ENCODE measurements at places on chromosomes 12 and 14.

- no peak for DNase-seq
Observed at GRCh38 chr12:59119676-59120075, 199.4 kb upstream of the LRIG3 start.

GRCh38 chr12:118541934-118542333, 165.6 kb downstream of the SUDS3 start:
- DNase-seq = no peak

DNA sequence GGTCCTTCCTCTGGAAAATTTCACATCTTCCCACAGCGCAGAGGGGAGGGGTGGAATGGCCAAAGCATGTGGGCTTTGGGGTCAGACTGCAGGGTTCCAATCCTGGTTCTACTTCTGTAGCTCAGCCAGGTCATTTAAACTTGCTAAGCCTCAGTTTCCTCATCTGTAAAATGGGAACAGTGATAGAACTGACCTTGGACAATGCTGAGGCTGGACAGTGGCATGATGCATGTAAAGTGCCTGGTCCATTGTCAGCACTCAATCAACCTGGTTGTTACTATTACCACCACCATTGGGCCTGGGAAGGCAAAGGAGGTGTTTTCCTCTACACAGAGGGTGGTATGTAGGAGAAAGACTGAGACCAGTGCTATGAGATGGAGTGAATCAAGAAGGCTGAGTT, 162.8 kb downstream of the VRK1 start:
- DNase-seq = no peak

- no peak for DNase-seq
Observed at GRCh38 chr12:103785243-103786031, 55.6 kb downstream of the NT5DC3 start.

DNA sequence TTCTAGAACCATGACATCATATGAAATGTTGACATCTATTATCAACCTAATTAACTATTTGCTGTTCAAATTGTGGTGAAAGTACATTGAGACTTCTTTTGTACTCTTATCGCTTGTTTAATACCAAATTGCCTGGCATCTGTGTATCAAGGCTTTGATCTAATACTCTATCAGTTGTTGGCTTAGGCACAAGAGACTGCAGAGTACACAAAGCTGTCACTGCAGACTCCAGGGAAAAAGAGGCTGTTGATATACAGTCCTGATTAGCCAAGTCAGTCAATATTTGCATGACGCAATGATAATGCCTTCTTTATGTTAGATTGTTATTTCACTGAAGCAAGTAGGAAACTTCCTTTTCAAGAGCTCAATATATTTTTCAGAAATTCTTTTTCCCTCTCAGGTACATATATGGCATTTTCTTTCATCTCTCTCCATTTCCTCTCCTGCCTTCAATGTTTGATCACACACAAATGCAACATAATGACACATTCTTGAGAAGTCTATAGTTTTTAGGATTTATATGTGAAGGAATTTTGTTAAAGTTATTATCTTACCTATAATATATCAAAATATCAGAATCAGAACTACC, 32.3 kb upstream of the PTCSC3 start:
- no peak for DNase-seq

GRCh38 chr12:44847888-44848702, 28.0 kb downstream of the NELL2 start:
- DNase-seq = peak; percentile 64

GRCh38 chr12:62760779-62761178, 174.2 kb downstream of the PPM1H start:
- no peak for DNase-seq

DNA sequence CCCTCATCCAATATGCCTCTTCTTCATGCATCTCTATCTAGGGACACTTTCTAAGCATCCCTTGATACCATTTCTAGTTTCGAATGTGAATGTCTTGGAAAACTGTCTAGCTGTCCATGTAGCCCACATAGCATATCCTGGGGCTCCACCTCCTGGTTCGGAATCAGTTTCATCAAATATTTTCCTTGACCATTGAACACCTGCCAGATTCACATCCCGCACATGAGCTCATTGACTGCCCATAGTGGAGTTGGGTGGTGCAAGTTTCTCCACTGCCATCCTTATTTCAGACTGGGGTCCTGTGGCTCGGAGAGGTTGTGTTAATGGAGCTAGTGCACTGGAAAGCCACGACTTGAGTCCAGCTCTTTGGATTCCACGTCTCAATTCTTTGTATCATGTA, 58.6 kb upstream of the TMEM263 start:
- no peak for DNase-seq

DNA sequence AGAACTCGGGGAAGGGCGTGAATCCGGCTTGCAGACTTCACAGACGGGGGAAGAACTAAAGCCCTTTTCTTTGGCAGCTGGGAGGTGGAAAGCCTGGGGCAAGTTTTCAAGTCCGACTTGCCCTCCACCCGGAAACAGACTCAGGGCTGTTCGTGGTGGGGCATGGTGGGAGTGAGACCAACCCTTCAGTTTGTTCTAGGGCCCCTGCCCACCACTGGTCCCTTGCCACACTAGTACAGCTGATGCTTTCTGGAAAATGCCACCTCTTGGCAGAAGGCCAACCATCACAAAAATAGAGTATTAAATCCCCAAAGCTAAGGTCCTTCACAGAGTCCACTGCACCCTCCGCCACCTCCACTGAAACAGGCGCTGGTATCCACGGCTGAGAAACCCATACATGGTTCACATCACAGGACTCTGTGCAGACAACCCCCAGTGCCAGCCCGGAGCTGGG, 50.4 kb upstream of the DDX11 start:
- no peak for DNase-seq

DNA sequence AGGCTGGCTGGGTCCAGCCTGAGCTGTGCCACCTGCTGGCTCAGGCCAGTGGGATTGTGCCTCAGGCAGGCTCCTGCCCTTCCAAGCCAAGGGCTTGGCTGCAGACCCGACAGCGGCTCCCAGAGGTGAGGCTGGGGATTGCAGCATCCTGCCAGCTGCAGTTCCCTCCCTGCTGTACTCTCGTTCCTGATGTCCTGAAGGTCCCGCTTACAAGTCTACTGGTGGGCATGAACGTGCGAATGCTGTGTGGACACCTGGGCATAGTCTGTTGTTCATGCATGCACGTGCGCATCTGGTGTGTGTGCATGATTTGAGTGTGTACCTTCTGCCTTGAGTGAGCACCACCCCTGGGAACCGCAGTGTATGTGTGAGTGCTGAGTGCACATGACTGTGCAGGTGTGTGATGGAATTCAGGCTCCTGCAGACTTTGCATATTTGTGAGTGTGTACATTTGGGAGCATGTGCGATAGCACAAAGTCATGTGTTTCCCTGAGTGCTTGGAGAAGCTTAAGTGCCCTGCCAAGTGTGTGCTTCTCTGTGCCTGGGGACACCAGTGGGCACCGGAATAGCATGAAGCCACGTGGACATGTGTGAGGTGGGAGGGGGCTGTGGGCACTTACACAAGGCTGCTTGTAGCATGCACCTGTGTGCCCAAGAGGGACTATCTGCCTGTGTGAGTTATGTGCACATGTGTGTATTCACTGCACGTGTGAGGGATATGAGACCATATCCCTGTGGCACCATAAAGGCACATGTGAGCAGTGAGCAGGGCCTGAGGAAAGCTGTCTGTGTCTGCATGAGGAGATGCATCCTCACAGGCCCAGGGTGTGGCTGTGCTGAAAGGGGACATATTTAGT, 19.3 kb upstream of the KRT7 start:
- peak; percentile 71 for DNase-seq

GRCh38 chr12:112839386-112839972, 47.9 kb downstream of the RPH3A start:
- DNase-seq = no peak

DNA sequence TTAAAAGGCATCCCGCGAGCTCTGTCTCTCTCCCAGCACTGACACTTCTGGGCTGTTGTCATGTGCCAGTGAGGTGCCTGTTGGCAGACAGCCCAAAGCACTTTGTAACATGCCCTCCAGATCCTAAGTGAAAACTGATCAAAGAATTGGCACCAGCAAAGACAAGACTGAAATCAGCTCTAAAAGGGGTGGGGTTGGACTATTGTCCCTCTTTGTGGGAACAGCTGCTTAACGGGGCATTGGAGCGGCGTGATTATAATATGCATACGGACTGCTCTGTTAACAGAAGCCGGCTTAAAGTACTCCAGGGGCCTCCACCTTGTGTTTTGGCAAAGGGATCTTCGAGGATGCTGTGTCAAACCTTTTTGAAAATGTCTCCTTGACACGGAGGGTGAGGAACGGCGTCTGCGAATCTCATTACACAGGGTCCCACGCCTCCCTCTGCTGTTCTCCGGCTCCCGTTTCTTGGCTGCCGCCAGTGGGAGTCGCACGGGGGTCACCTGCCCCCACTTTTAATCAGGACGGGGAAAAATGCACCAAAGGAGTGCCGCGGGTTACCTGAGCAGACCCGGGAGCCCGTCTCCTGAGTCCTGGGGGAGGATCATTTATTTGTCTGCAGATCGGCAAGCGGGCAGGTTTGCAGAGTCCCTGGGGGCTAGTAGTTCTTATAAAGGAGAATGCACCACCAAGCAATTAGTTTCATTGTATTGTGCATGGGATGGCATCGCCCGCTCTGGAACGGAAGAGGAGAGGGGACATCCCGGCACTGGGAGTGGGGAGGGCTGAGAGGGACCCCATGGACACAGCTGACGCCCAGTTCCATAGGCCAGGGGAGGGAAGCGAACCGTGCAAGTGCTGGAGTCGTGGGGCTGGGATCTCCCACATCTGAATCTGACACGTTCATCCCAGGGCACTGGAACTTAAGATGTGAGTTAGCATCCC, 44.3 kb downstream of the SPRING1 start:
- no peak for DNase-seq

DNA sequence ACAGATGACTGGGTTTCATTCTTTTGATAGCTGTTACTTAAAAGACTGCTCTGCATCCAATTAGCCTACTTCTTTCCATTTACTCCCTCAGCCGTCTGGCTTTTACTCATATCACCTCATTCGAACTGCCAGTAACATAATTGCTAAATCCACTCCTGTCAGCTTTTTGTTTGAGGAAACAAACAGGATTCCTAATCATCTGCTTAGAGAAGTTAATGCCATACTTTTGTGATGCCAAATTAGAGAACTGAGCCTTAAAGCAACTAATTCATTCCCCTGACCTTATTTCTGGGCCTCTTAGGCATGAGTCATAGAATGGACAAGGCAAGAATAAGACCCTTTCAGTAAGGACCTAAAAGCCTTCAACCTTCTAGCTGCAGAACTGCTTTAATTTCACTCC, 2.9 kb downstream of the OXA1L start:
- DNase-seq = no peak

DNA sequence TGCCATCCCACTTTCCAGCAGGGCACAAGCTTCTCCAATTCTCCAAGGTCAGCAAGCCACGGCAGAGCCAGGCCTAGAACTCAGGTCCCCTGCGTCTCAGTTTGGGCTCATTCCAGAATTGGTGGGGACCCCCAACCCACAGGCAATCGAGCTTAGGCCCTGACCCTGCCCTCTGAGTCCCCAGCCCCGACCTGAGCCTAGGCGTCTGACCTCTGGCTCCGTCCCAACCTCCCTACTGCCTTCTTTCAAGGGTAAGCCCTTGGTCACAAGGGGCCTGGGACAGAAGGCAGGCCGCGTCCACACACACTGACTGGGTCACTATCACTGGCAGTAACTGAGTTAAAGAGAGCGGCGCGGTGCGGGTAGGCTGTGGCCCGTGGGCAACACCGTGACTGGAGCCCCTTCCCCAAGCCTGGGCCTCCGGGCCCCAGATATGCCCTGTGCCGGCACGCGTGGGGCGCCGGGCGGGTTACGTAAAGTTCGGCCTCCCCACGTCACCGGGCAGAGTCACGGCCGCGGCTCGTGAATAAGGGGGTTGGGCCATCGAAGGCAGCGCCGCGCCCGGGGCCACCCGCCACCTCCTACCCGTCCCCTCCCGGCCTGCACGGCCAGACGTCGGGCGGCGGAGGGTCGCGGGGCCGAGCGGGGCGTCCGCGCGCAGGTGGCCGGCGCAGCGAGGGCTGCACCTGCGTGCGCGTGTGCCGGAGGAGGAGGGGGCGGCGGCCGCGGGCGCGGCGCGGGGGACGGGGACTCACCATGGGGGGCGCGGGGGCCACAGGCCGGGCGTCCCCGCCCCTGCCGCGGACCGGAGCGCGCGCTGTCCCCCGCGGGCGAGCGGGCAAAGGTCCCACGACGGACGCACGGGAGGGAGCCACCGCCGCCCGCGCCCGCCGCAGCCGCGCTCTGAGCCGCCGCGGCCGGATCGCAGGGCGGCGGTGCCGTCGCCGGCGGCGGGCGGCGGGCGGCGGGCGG, 516 bp downstream of the ANKRD9 start:
- peak; percentile 66 for DNase-seq

- no peak for DNase-seq
Observed at GRCh38 chr14:55843718-55844403, 263.9 kb downstream of the KTN1 start.

DNA sequence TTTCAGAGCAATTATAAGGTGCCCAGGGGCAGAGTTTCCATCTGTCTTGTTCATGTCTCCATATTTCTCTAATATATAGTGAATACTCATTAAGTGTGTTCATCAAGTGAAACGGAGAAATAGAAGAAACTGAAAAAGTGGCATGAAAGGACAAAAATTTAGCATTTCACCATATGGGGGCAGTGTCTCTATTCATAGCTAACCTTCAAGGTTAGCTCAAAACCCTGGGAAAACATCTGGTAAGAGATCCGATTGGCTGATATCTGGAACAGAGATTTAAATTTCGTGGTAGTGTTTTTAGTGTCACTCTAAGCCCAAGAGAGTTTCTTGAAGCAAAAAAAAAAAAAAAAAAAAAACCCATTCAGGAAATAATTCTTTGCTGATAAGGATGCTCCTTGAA, 367.5 kb downstream of the DAD1 start:
- no peak for DNase-seq

GRCh38 chr12:75714462-75715322, 203.3 kb upstream of the KRR1 start:
- no peak for DNase-seq

DNA sequence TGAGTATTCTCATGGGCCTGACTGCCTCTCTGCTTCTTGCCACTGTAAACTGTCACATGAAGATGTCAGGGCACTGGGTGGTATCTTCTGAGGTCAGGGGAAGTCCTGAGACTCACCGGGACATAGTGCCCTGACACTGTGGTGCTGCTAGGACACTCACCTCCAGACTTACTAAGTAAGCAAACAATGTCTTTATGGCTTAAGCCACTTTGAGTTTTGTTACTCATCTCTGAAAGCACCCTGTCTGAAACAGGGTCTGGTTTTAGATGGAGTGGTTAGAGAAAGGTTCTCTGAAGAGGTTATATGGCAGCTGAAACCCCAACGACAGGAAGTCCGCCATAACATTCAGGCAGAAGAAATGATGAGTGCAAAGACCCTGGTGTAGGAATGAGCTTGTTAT, 22.7 kb downstream of the GPR19 start:
- no peak for DNase-seq

DNA sequence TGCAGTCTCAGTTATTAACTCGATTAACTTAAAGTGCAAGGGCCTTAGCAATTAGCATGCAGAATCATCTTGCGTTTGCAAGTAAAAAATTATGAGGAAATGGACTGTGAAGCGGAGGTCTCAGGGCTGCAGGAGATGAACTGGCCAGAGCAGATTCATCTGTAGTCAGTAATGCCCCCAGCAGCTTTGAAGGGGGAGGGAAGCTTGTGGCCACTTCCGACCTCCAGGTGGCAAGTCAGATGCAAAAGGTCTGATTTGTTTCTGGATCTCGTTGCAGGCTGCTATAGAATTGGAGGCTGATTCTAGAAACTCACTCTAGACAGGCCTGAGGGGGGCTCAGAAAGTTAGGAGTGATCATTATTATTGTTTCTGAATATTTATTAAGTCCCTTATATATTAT, 107.4 kb upstream of the RGS6 start:
- no peak for DNase-seq

Measured in activated T-cell treated with anti-CD3 and anti-CD28 coated beads, Interleukin-2, amount 50 U/mL, for 24 hours (primary cell).